ENCODE measurements at places on chromosomes 1 and 21. TPM values are rescaled to one million over a fixed set of nuclear protein-coding genes. Genes with fewer than 3 reads are reported as not detected.

DNA sequence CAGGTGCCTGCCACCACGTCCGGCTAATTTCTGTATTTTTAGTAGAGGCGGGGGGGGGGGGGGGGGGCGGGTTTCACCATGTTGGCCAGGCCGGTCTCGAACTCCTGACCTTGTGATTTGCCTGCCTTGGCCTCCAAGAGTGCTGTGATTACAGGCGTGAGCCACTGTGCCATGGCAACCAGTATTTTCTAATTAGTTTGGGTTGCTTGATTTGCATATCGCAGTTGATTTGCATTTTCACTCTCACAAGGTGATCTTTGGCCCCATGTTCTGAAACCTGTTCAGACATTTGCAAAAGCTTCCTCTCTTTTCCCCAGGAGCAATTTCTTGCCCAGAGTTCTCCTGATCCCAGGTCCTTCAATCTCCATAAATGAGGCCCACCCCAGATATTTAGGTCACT, 1.7 kb downstream of the TOR3A start:
- no peak overlapping the region for H3K4me3 ChIP-seq
- no peaks in the 10 kb centered on the region for H3K36me3 ChIP-seq
- H3K27me3 ChIP-seq = no peaks in the 10 kb centered on the region
- DNase-seq = no peak

DNA sequence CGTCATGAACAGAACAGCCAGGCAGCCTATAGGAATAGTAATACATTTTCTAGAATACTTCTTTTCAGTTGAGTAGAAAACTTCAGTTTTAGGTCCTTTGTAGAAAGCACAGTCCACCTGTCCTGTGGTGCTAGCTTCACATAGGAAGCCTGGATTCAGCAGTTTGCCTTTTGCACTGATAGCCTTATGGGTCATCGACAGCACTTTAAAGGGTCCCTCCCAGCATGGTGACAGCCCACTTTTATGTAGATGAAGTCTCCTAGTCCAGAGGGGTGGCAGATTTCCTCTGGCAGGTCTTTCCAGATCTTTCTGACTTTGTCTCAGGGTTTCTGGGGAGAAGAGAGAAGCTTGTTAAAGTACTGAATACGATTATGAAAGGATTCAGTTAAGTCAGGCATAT, 161.4 kb upstream of the TNR start:
- no peak overlapping the region for H3K4me3 ChIP-seq
- H3K4me1 ChIP-seq = no peaks in the 10 kb centered on the region
- no peak for DNase-seq
- no peaks in the 10 kb centered on the region for H3K36me3 ChIP-seq
- no peak overlapping the region for H3K27ac ChIP-seq
- H3K27me3 ChIP-seq = no peaks in the 10 kb centered on the region

- peaks cover 27% of the 10 kb centered on the region for H3K36me3 ChIP-seq
- H3K4me3 ChIP-seq = no peak overlapping the region
- H3K27me3 ChIP-seq = no peaks in the 10 kb centered on the region
- no peak for DNase-seq
Observed at GRCh38 chr1:230843503-230844309, 24.6 kb downstream of the C1orf198 start.

- no peak overlapping the region for H3K27ac ChIP-seq
- no peak for DNase-seq
- H3K4me1 ChIP-seq = no peaks in the 10 kb centered on the region
- H3K36me3 ChIP-seq = no peaks in the 10 kb centered on the region
Observed at GRCh38 chr1:31437433-31438037, 24.5 kb downstream of the SERINC2 start.

GRIK1 gene
- not detected for polyA plus RNA-seq

Measured in sigmoid colon (tissue), 7 donors.